ENCODE measurements at places on chromosomes 2 and 18.

DNA sequence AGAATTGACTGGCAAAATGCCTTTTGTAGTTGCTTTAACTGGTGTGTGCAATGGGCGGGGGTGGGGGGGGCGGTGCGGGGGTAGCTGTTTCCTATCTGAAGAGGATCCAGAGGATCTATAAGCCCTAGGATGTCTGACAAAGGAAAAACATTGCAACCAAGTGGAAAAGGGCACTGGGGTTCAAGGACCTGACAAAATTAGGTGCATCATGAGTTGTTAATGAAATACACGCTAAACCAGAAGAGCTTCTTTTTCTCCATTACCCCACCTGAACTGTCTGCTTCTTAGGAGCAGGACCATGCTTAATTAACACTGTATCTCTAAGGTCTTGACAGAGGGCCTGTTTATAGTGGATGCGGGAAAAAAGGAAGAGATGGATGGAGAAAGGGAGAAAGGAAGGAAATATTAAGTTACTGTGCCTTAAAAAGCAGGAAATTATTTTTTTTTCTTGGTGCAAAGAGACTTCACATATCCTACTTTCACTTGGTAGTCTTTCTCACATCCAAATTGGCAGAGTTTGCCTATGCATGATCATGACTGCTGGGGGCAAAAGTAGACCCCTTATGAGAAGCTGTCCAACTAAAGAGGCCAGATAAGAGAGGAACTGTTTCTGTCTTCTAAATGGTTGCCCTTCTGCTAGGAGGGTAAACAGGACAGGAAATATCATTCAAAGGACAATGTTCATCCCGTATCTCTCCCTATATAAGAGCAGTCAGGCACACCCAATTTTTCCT lies 4.6 kb downstream of the RND3 start:
- DNase-seq = no peak

DNA sequence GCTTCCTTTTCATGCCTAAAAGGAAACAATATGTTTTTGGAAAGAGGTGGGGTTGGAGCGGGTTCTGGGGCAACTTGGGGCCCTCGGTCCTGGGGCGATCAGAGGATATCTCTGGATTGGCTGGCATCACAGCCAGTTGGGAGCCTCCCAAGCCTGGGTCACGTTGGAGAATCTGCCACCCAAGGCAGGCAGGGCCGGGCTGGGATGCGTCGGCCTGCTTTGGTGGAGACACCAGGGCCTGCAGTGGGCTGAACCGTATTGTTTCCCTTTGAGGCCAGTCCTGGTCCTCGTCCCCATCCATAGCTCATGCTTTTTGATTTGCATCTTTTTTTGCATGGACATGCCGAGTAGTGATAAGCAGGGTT lies 235.8 kb downstream of the ATAD2B start:
- DNase-seq = no peak

- no peak for DNase-seq
Observed at GRCh38 chr2:56335101-56335500, 151.3 kb downstream of the CCDC85A start.

GRCh38 chr18:52401236-52401635 lies 61.2 kb downstream of the DCC start:
- no peak for DNase-seq

DNA sequence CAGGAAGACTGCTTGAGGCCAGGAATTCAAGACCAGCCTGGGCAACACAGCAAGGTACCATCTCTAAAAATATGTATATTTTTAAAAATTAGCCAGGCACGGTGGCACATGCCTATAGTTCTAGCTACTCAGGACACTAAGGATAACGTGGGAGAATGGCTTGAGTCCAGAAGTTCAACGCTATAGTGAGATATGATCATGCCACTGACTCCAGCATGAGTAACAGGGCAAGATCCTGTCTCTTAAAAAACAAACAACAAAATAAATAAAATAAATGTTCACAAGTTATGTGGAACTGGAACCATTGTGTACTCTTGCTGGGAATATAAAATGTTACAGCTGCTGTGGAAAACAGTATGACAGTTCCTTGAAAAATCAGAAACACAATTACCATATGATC lies 47.2 kb downstream of the USP34 start:
- no peak for DNase-seq

DNA sequence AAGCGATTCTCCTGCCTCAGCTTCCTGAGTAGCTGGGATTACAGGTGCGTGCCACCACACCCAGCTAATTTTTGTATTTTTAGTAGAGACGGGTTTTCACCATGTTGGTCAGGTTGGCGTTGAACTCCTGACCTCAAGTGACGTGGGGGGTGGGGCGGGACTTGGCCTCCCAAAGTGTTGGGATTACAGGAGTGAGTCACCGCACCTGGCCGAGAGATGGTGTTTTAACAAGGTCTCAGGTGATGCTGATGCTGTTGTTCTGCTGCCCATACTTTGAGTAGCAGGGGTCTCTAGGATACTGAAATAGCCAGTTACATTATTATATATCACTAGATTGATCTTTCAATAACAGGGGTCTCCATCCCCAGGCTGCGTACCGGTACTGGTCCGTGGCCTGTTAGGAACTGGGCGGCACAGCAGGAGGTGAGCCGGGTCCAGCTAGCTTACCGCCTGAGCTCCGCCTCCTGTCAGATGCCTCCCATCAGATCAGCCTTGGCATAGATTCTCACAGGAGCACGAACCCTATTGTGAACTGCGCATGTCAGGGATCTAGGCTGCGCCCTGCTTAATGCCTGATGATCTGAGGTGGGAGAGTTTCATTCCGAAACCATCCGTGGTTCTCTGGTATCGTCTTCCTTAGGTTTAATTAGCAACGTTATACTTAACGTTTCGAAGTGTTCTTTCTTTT lies 48.3 kb upstream of the SLC38A11 start:
- no peak for DNase-seq

DNA sequence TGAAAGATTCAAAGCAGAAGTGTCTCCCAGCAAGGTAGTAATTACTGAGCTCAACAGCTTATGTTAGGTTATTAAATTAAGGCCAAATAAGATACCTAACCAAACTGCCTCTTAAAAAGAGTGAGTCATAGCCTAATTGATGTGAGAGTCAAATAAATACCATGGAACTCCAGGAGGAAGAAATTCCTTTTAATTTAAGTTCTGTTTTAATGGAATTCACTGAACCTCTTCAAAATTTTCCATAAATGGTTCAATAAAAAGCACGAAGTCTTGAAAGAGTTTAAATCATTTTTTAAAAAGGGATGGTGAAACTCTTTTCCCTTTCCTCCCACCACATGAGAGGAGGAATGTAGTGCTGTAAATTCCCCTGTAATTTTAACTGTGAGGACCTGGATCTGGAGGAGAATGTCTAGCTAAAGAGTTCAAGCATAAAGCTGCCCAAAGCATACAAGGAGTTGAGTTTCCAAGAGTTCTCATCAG lies 180.8 kb upstream of the MMADHC start:
- DNase-seq = no peak

GRCh38 chr2:130393318-130393910 lies 37.6 kb downstream of the PTPN18 start:
- DNase-seq = no peak

- DNase-seq = no peak
Observed at GRCh38 chr2:30031184-30031583, 109.8 kb upstream of the ALK start.

DNA sequence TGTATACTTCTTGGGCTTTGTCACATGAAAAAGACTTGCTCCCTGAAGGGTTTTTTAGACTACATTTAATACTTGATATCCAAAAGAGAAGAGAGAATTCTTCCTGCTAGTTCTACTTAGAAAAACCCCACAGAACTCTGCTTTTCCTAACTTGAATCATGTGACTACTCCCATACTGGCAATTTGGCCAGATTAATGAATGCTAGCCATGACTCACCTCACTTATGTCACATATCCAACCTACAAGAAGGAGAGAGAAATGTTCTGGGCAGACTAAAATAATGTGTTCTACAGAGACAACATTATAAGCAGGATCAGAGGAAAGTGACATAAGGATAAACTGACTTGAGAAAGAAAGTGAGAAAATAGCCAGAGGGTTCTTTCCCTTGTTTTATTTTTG lies 249.3 kb upstream of the GULP1 start:
- no peak for DNase-seq

- DNase-seq = no peak
Observed at GRCh38 chr18:13394801-13395200, 176.2 kb downstream of the LDLRAD4 start.

- DNase-seq = no peak
Observed at GRCh38 chr2:49154891-49155290, 576 bp upstream of the FSHR start.

GRCh38 chr18:4455113-4455811 lies at the start of gene DLGAP1:
Gene DLGAP1, minus strand, starts transcription at chr18:4455307.
- peak; percentile 41 for DNase-seq

DNA sequence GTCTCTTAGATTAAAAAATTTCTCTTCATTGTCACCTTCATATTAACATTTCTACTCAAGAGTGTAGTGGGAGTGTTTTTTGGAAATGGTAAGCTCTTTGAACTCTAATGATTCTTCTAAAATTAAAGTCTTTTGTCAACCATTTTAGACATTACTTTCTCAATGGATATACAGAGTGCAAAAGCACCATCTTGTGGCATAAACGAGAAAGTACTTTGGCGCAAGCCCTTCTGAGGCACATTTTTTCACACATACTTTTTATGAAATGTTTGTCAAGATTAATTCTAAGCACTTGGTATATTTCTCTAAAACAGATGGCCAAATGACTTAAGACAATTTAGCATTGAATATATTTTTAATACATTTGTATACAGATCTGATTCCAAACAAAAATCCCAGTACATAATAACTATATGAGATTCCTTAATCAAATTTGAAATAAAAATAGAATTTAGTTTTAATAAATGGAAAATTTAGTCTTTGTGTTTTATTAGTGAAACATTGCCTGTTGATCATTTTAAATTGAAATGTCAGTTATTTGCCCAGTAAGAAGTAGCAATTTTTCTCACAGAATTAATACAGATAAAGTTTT lies 63.3 kb upstream of the GALNT5 start:
- DNase-seq = no peak

GRCh38 chr2:42744545-42745082 lies 19.3 kb downstream of the OXER1 start:
- DNase-seq = no peak

DNA sequence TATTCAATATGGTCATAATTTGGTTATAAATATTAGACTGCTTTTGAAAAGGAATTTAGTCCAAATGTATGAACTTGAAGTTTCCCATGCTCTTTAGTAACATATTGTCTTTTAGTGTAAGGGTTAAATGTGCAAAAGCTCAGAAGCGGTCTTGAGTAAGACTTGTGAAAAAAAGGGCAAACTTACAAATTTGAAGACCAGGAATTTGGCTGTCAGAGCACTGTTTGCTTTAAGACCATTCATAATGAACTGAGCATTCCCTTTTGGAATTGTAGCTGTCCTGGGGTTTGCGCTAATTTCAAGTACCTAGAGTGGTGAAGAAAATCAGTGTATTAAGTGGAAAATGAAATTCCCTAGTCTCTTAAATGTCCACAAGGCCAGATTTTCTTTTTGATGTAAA lies 6.9 kb upstream of the ZEB2 start:
- no peak for DNase-seq
